Naive B cell (primary cell): ENCODE measurements at places on chromosomes 1 and 21.

- H3K27ac ChIP-seq = no peak overlapping the region
- no peak overlapping the region for H3K4me3 ChIP-seq
- no peaks in the 10 kb centered on the region for H3K36me3 ChIP-seq
- H3K27me3 ChIP-seq = no peaks in the 10 kb centered on the region
- no peak for DNase-seq
Observed at GRCh38 chr1:213669964-213670691, 317.6 kb upstream of the PROX1 start.

DNA sequence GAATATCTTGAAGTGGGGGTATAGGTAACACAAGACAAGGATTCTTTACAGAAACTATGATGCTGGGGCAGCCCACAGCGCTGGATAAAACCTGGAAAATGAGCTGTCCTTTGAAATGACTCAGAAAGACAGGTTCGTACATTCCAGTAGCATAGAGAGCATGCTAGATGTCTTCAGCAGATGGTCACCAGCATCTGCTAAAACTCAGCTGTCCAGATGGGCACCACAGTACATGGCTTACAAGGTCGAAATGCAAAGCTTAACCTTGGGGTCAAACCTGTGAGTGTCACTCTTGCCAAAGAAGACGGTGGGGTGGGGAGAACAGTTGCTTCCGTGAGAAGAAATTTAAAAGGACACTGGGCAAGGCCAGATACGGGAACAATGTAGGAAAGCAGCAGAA lies 41.3 kb upstream of the TRIM45 start:
- H3K4me1 ChIP-seq = no peaks in the 10 kb centered on the region
- no peak for DNase-seq
- H3K27ac ChIP-seq = no peak overlapping the region
- H3K27me3 ChIP-seq = peaks cover 19% of the 10 kb centered on the region

DNA sequence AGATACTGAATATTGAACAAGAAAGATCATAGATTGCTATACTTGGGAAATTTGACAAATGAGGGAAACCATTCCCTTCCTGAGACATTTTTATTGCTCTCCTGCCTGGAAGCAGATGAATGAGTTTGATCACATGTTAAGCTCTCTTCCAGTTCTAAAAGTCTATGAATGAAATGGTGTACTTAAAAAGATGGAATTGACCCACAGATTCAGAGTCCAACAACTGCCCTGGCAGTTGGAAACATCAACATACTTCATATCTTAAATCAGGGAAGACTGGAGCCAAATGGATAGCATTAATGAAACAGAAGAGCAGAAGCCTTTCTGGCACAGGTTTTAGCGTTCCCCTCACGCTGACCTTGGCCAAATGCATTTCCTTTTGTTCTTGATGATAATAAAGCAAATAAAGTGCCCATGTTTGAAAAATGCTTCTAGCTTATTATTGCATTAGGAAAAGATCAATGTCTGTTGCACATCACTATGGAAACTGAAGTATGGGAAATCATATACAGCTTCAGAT lies 142.6 kb downstream of the ESRRG start:
- H3K4me1 ChIP-seq = no peaks in the 10 kb centered on the region
- no peak for DNase-seq
- H3K27me3 ChIP-seq = no peaks in the 10 kb centered on the region
- no peak overlapping the region for H3K4me3 ChIP-seq

- DNase-seq = no peak
- H3K4me3 ChIP-seq = no peak overlapping the region
- H3K27me3 ChIP-seq = peaks cover 57% of the 10 kb centered on the region
- peaks cover 8% of the 10 kb centered on the region for H3K4me1 ChIP-seq
- H3K27ac ChIP-seq = no peak overlapping the region
Observed at GRCh38 chr1:33636209-33636608, 163.8 kb downstream of the ZSCAN20 start.

DNA sequence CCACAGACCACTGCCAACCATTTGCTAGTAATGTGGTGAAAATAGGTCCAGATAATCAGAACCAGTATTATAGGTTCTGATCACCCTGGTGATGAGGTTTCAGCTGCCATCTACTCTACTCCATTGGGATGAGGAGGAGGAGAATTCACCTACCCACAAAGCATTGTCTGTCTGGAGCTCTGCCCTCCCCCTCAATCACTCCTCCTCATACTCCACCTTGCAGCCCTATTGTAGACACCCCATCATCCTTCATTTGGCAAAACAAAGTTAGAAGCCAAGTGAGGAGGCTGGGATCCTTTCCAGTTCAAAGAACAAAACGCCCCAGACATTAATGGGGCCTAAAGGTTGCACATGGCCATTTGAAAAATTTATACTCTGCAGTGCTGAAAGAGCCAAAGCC lies 157.4 kb upstream of the L1TD1 start:
- DNase-seq = no peak
- no peaks in the 10 kb centered on the region for H3K27me3 ChIP-seq

- no peak overlapping the region for H3K4me3 ChIP-seq
- no peaks in the 10 kb centered on the region for H3K36me3 ChIP-seq
- H3K27me3 ChIP-seq = peaks cover under 1% of the 10 kb centered on the region
- DNase-seq = no peak
Observed at GRCh38 chr1:70101231-70101630, 104.1 kb downstream of the LRRC40 start.

DNA sequence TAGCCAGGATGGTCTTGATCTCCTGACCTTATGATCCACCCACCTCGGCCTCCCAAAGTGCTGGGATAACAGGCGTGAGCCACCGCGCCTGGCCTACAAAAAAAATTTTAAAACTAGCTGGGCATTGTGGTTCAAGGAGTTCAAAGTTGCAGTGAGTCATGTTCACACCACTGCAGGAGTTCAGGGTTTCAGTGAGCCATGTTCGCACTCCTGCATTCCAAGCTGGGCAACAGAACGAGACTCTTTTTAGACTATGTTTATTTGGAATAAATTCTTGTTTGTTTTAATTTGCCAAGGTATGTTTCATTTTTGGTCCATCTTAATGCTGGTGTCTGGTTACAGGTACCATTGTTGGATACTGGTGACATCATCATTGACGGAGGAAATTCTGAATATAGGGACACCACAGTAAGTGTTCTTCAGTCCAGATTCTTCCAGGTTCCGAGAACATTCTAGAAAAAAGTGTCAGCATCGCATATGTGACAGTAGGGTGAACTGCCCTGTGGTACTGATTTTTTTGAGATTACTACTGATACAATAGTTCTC lies 3.9 kb downstream of the PGD start:
- peaks cover 16% of the 10 kb centered on the region for H3K36me3 ChIP-seq
- H3K4me1 ChIP-seq = peaks cover 15% of the 10 kb centered on the region
- no peak overlapping the region for H3K27ac ChIP-seq
- DNase-seq = no peak
- no peaks in the 10 kb centered on the region for H3K27me3 ChIP-seq

- H3K4me1 ChIP-seq = peaks cover 15% of the 10 kb centered on the region
- no peaks in the 10 kb centered on the region for H3K27me3 ChIP-seq
Observed at GRCh38 chr1:231558708-231559185, 30.3 kb downstream of the TSNAX start.

DNA sequence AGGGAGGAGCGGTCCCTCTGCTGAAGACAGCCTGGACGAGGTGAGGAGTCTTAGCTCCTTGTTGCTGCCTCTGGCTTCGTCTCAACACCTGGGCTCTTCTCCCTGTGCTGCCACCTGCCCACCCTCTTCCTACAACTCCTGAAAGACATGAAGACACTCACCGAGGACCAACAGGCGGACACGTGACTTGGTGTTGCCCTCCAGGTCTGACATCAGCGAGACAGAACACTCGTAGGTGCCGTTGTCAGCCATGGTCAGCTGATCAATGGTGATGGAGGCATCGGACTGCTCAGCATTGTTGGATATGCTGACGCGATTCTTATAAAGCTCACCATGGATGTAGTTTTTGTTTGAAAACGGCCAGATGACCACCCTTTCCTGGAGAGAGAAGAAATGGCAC lies 21.4 kb downstream of the GPA33 start:
- H3K4me3 ChIP-seq = no peak overlapping the region
- peaks cover 10% of the 10 kb centered on the region for H3K27me3 ChIP-seq
- no peaks in the 10 kb centered on the region for H3K36me3 ChIP-seq
- peaks cover 4% of the 10 kb centered on the region for H3K4me1 ChIP-seq
- DNase-seq = no peak

DNA sequence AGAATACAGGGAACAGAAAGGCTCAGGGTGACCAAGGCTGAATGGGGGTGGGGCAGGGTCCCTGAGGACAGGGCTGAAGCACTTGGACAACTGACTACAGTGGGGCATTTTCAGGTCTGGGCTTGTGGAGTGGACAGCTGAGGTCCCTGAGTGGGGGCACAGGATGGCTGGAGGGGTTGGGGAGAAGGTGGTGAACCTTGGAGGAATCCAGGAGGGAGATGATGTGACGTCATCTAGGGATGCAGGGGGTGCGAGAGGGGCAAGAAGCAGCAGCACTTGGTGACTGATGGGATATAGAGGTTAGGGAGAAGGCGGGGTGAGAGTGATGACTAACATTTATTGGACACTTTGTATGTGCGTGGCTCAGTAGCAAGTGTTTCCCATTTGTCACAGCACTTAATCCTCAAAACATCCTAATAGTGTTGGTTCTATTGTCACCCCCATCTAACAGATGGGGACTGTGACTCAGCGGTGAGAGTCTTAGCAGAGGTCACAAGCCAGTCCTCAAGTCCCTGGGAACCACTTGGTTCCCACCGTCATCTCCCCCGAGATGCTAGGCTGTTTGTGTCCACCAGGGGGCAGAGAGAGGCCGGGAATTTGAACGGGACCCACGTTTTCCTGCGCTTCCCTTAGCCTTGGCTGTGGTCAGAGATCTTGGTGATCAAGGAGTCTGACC lies 27.9 kb upstream of the BMP8B start:
- peak overlapping the region; percentile 62 for H3K4me3 ChIP-seq
- peak overlapping the region; percentile 80 for H3K27ac ChIP-seq
- H3K4me1 ChIP-seq = peaks cover 10% of the 10 kb centered on the region
- DNase-seq = peak; percentile 48
- H3K27me3 ChIP-seq = no peaks in the 10 kb centered on the region

- no peaks in the 10 kb centered on the region for H3K4me1 ChIP-seq
- no peak overlapping the region for H3K4me3 ChIP-seq
- H3K36me3 ChIP-seq = no peaks in the 10 kb centered on the region
- no peaks in the 10 kb centered on the region for H3K27me3 ChIP-seq
- DNase-seq = no peak
- peak overlapping the region; percentile 33 for H3K27ac ChIP-seq
Observed at GRCh38 chr1:238951809-238952208, 434.6 kb upstream of the CHRM3 start.

DNA sequence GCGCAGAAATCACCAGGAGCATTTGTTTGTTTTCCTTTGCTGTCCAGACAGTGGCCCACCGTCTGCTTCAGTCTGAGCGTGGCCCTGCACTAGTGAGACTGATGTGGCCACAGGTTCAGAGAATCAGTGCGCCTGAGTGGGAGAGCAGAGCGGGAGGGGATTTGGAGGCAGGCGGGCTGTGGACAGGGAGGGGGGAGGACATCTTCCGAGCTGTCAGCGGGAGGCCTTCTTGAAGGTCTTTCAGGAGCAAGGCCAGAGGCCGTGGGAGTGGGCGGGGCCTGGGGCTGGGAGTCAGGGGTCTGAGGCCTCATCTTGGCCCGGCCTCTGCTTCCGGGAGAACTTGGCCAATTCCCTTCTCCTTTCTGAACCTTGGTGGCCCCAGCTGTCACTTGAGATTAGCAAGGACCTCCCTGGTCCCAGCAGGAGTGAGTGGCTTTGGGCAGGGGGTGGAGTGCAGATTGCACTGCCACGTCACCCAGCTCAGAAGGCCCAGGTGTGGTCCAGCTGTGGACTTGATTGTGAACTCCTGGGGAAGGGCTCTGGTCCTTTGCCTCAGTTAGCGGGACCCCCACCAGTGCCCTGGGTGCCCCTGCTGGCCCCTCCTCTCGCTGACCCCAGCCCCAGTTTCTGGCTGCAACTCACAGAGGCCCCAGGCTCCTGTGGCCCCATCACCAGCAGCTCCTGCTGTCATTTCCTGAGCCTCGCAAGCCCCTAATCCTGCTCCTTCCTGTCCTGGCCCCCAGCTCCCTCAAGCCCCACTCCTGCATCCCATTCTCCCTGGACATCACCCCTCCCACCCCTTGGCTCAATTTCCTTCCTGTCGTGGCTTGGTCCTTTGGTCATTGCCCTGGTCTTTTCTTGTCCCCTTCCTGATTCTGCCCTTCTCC lies 8.4 kb downstream of the TNFRSF1B start:
- DNase-seq = no peak
- no peak overlapping the region for H3K4me3 ChIP-seq
- peaks cover 67% of the 10 kb centered on the region for H3K4me1 ChIP-seq

DNA sequence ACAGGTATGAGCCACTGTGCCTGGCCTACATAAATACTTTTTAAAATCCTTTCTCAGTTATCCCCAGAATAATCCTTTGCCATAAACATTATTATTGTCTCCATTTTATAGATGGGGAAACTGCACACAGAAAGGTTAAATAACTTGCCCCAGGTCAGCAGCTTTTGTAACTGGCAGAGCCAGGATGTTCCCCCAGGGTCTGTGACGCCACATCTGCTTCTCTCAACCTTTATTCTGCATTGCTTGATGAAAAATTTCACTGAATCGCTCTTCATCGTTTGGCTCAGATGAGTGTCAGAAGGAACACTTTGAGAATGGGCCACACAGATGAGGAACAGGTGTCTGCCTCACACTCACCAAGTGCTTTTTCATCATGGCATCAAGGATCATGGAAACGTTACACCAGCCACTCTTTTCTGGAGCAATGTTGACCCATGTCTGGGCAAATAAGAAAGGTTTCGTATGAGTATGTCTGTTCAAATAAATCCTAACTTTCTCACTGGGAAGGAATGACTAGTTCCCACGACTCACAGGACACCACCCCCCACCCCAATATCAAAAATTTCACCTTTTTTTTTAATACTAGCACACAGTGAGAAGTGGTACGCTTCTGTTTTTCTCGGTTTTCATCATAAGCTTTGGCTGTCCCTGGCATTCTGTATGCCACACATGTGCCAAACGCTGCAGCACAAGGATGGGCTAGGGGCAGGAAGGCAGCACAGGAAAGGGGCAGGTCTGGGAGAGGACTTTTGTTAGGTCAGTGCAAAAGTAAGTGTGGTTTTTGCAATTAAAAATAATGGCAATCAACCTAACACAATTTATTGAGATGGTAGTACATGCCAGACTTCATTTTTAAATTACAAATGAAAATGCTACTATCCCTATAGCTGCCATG lies 9.0 kb upstream of the PTGFRN start:
- peaks cover 19% of the 10 kb centered on the region for H3K27me3 ChIP-seq
- H3K4me3 ChIP-seq = no peak overlapping the region
- H3K27ac ChIP-seq = no peak overlapping the region

DNA sequence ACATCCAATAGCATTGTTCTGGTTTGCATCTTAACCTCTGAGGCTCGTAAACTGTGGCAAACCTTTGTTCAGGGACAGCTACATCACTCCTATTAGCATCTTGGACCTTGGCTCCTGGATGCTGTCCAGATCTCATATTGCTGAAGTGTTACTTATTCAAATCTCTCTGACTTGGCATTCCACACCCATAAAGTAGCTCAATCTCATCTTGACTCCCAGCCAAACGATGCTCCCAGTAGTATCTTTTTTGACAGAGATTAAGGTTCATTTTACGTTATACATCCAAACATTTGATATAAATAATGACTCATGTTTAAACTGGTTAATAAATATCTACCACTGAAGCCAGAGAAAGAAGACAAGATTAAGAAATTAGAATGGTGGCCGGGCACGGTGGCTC lies 4.4 kb upstream of the FLVCR1 start:
- H3K27me3 ChIP-seq = no peaks in the 10 kb centered on the region
- H3K4me3 ChIP-seq = peak overlapping the region; percentile 16
- H3K4me1 ChIP-seq = peaks cover 28% of the 10 kb centered on the region
- DNase-seq = no peak
- H3K27ac ChIP-seq = no peak overlapping the region
